Natural killer cell (primary cell): ENCODE measurements at places on chromosomes 16 and 17. TPM values are rescaled to one million over a fixed set of nuclear protein-coding genes. Genes with fewer than 3 reads are reported as not detected.

TSNAXIP1 gene
- total RNA-seq = 0.68 TPM

DPEP1 gene
- total RNA-seq = not detected

TBX2 gene
- total RNA-seq = 0.23 TPM

CTRL gene
- total RNA-seq = 14.3 TPM

DHRS7C gene
- not detected for total RNA-seq

CENPN gene
- total RNA-seq = 9.0 TPM

- no peak overlapping the region for H3K27ac ChIP-seq
- H3K27me3 ChIP-seq = peaks cover 4% of the 10 kb centered on the region
- peak; percentile 69 for DNase-seq
- H3K4me1 ChIP-seq = peaks cover 3% of the 10 kb centered on the region
- H3K36me3 ChIP-seq = no peaks in the 10 kb centered on the region
Observed at GRCh38 chr16:77584205-77584859, 138.0 kb upstream of the NUDT7 start.

GRCh38 chr17:27585792-27586191 lies 45.2 kb upstream of the LGALS9 start:
- H3K4me3 ChIP-seq = no peak overlapping the region
- no peaks in the 10 kb centered on the region for H3K4me1 ChIP-seq
- peaks cover 11% of the 10 kb centered on the region for H3K36me3 ChIP-seq
- DNase-seq = no peak

- no peak for DNase-seq
- H3K4me3 ChIP-seq = no peak overlapping the region
- H3K27ac ChIP-seq = no peak overlapping the region
- H3K27me3 ChIP-seq = no peaks in the 10 kb centered on the region
Observed at GRCh38 chr17:41618341-41619035, 5.9 kb downstream of the KRT17 start.

GRCh38 chr16:81657224-81657623 lies 121.9 kb upstream of the PLCG2 start:
- H3K36me3 ChIP-seq = peaks cover 64% of the 10 kb centered on the region
- H3K27me3 ChIP-seq = no peaks in the 10 kb centered on the region
- DNase-seq = no peak
- no peaks in the 10 kb centered on the region for H3K4me1 ChIP-seq
- no peak overlapping the region for H3K27ac ChIP-seq

GRCh38 chr17:68199837-68200688 lies 47.8 kb upstream of the AMZ2 start:
- no peak overlapping the region for H3K27ac ChIP-seq
- H3K36me3 ChIP-seq = no peaks in the 10 kb centered on the region
- H3K27me3 ChIP-seq = peaks cover 32% of the 10 kb centered on the region
- H3K4me3 ChIP-seq = peak overlapping the region; percentile 37
- DNase-seq = peak; percentile 45

DNA sequence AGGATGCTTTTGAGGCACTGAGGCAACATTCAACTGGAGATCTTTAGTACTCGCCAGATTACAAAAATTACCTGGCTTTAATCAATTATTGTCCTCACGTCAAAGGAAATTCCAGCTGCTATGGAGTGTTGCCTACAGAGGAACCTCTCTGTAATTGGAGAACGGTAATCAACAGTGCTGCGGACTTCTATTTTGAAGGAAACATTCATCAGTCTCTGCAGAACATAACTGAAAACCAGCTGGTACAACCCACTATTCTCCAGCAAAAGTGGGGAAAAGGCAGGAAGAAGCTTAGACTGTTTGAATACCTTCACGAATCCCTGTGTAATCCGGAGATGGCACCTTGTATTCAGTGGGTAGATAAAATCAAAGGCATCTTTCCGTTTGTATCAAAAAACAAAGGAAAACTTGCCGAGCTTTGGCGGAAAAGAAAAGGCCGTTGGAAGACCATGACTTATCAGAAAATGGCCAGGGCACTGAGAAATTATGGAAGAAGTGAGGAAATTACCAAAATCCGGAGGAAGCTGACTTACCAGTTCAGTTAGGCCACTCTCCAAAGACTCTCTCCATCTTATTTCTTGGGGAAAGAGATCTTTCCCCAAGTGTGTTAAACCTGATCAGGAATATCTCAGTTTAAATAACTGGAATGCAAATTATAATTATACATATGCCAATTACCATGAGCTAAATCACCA lies 3.0 kb downstream of the SLC35G3 start:
- H3K4me3 ChIP-seq = no peak overlapping the region
- no peaks in the 10 kb centered on the region for H3K27me3 ChIP-seq
- peaks cover 1% of the 10 kb centered on the region for H3K4me1 ChIP-seq
- DNase-seq = no peak
- H3K27ac ChIP-seq = no peak overlapping the region

DNA sequence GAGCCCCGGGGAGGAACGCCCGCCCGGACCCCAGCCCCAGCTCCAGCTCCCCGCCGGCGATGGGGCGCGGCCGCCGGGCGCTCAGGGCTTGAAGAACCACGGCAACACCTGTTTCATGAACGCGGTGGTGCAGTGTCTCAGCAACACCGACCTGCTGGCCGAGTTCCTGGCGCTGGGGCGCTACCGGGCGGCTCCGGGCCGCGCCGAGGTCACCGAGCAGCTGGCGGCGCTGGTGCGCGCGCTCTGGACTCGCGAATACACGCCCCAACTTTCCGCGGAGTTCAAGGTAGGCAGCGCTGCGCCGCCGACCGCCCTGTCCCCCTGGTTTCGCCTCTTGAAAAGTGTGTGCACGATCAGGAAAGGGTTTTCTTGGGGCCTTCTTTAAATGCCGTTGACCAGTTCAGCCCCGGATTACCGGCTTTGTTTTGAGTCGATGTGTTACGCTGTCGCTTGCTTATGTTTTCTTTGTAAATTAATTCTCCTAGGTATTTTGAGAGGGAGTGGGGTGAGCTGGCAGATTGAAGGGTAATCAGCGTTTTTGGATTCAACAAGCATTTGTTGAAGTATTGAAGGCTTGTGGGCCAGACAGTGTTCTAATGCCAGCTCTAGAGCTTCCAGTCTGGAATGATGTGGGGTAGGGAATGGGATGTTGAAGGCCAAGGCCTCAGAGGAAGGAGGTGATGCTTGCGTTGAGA lies 681 bp downstream of the USP43 start:
- peaks cover 11% of the 10 kb centered on the region for H3K27me3 ChIP-seq
- peaks cover 20% of the 10 kb centered on the region for H3K4me1 ChIP-seq
- no peak overlapping the region for H3K27ac ChIP-seq
- no peaks in the 10 kb centered on the region for H3K36me3 ChIP-seq
- peak; percentile 31 for DNase-seq

DNA sequence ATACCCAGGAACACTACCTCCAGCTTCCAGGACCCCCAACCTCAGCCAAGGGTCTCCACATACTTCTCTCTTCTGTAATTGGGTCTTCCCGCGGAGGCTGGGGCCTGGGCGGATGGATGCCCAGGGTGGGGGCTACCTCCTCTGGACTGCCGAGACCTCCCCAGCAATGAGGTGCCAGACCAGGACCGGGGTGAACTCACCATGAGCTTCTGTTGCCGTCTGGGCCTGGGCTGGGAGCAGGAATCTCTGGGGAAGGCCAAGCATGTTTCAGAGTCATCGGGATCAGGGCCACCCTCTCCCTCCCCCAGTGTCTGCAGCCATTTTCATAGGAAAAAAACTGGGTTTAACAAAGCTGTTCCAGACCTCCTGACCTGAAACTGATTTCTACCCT lies 10.3 kb upstream of the BAHCC1 start:
- peaks cover 21% of the 10 kb centered on the region for H3K27me3 ChIP-seq
- H3K4me1 ChIP-seq = peaks cover 51% of the 10 kb centered on the region
- H3K27ac ChIP-seq = no peak overlapping the region

- no peak overlapping the region for H3K27ac ChIP-seq
- H3K4me1 ChIP-seq = no peaks in the 10 kb centered on the region
- H3K27me3 ChIP-seq = no peaks in the 10 kb centered on the region
- H3K36me3 ChIP-seq = peaks cover 63% of the 10 kb centered on the region
Observed at GRCh38 chr16:84774810-84775209, 45.0 kb upstream of the CRISPLD2 start.

GRCh38 chr17:38701504-38702165 lies 3.4 kb upstream of the MLLT6 start:
- DNase-seq = peak; percentile 68
- no peaks in the 10 kb centered on the region for H3K27me3 ChIP-seq
- peak overlapping the region; percentile 69 for H3K4me3 ChIP-seq
- peak overlapping the region; percentile 95 for H3K27ac ChIP-seq

- H3K27ac ChIP-seq = no peak overlapping the region
- DNase-seq = no peak
- no peak overlapping the region for H3K4me3 ChIP-seq
- peaks cover 34% of the 10 kb centered on the region for H3K36me3 ChIP-seq
Observed at GRCh38 chr17:38922538-38923297, 2.7 kb upstream of the LASP1NB start.
